ENCODE measurements at places on chromosomes 13 and 19.

GRCh38 chr13:110388108-110388943 is 81.2 kb downstream of the COL4A2 start:
- no peak for DNase-seq

DNA sequence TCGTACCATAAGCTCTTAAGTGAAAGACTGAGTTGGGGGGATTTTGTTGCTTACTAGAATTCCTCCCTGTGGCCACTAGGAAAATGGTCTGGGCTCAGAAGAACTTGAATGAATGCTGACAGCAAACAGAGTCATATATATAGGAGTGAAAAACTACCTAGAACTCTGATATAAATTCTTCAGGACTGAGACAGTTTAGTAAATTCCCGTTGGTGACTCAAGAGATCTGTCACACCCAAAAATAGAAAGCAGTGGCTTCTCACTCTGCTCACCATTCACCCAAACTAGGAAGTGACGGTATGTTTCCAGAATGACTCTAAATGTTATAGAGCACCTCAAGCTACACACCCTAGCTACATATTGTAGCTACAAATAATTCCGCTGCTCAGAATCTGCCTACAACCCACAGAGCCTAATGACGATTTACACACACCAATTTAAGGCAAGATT is 116.2 kb downstream of the TBC1D4 start:
- DNase-seq, result no peak

- DNase-seq, result no peak
Measured at GRCh38 chr13:33752597-33752996, 65.4 kb upstream of the RFC3 start.

GRCh38 chr13:67977066-67977465 is 746.9 kb upstream of the PCDH9 start:
- no peak for DNase-seq

DNA sequence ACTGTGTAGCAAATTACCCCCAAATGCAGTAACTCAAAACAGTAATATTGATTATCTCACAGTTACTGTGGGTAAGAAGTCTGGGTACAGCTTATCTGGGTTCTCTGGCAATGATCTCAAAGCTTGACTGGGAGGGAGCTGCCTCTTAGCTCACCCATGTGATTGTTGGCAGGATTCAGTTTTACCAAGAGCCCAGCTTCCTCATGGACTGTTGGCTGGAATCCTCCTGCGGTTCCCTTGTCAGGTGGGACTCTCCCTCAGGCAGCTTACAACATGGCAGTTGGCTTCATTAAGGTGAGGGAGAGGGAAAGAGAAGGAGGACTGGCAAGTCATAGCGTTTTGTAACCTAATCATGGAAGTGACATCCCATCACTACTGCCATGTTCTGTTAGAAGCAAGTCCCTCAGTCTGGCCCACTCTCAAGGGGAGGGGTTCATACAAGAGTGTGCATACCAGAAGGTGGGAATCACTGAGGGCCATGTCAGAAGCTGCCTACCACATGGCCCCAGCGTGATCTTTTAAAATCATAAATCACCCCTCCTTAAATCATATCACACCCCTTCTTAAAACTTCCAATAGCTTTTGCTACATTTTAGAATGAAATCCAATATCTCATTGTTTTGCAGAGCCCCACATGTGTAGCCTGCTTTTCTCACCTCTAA is 108.1 kb downstream of the OLFM4 start:
- no peak for DNase-seq

GRCh38 chr13:66681403-66681802 is 548.7 kb downstream of the PCDH9 start:
- no peak for DNase-seq

- no peak for DNase-seq
Measured at GRCh38 chr13:21717817-21718216, 46.9 kb downstream of the FGF9 start.

DNA sequence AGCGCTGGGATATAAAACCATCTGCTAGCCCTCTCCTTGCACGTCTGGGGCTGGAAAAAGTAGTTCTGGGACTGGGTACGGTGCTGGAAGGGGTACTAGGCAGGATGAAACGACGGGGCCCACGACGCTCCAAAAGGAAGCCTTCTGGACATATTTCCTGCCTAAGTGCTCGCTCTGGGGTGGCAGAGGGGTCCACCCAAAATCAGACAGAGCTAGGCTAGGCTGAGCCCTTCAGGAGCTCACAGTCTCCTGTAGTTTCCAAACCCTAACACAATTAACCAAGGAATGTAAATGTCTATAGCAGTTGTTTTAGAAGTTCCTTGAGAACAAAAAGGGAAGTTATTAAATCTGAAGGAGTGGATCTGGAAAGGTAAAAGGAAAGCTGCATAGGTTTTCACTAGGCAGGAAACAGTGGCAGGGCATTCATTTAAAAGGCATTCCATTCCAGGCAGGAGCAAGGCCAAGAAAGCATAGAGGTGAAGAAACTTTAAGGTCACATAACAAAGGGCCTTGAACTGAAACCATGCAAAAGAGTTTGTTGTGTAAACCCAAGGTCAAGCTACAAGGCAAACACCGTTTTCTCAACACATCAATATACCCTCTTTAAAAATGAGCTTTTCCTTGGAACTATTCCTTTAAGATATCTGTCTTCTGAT is 634 bp upstream of the DIAPH3 start:
- DNase-seq, result no peak

- no peak for DNase-seq
Measured at GRCh38 chr19:39047073-39047472, 14.7 kb upstream of the FBXO27 start.

DNA sequence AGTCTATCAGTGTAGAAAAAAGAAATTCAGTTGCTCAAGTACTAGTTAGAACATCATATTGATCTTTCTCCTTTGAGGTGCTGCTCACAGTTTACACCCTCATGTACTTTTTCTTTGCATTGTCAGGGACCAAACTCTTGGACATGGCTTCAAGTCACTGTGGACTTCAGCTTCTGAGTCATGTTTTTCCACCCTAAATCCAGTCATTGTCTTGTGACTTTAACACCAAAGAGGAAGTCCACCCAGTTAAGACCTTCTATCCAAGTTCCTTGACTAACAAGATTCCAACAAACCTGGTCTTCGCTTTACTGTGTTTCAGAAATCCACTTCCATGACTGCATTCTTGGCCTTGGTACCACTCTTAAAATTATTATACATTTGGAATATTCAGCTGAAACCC is 206.7 kb upstream of the ARGLU1 start:
- no peak for DNase-seq

GRCh38 chr13:36673838-36674326 is at the start of gene SERTM1:
Gene SERTM1, plus strand, starts transcription at chr13:36674020. Its CDS starts 21,059 bp downstream, at chr13:36695079.
- DNase-seq, result no peak

- no peak for DNase-seq
Measured at GRCh38 chr19:33512021-33512420, 9.6 kb downstream of the PEPD start.

- DNase-seq, result no peak
Measured at GRCh38 chr19:21694171-21694906, 73.0 kb downstream of the ZNF100 start.

- DNase-seq, result no peak
Measured at GRCh38 chr19:10861103-10861651, 10.2 kb upstream of the CARM1 start.

DNA sequence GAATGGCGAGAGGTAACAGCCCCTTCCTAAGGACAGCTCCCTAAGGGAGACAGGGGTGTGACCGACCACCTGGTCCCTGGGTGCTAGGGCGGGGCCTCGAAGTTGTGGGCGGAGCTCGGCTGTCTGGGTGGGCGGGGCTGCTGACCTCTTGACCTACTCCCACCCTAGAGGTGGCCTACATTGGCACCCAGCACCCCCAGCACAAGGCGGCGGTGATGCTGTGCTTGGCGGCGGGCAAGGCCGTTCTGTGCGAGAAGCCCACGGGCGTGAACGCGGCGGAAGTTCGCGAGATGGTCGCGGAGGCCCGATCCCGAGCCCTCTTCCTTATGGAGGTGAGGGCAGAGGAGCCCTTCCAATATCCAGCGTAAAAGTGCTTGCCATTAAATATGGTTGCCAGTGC is 2.4 kb downstream of the DHDH start:
- no peak for DNase-seq

DNA sequence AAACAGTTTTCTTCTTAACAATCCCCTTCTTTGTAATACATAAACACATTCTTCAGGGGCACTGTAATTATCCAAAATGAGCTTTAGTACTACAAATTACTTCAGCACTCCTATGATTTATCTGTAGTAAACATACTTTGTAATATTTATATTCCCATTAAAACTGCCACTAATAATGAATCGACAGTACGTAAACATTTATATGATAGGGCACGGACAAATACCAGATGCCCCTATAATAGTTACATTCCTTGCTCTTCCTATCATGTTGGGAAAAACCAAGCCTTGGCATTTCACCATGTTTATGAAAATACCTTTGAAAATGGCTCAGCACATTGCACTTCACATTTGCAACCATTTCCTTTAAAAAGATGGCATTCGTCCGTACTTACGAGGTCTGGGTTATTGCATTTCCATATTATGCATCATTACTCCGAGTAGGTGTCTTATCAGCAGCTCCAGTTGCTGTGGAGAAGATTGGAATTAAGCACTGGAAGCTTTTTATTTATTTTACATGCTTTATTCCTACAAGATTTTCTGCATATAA is 1043.4 kb downstream of the DIAPH3 start:
- DNase-seq, result no peak

DNA sequence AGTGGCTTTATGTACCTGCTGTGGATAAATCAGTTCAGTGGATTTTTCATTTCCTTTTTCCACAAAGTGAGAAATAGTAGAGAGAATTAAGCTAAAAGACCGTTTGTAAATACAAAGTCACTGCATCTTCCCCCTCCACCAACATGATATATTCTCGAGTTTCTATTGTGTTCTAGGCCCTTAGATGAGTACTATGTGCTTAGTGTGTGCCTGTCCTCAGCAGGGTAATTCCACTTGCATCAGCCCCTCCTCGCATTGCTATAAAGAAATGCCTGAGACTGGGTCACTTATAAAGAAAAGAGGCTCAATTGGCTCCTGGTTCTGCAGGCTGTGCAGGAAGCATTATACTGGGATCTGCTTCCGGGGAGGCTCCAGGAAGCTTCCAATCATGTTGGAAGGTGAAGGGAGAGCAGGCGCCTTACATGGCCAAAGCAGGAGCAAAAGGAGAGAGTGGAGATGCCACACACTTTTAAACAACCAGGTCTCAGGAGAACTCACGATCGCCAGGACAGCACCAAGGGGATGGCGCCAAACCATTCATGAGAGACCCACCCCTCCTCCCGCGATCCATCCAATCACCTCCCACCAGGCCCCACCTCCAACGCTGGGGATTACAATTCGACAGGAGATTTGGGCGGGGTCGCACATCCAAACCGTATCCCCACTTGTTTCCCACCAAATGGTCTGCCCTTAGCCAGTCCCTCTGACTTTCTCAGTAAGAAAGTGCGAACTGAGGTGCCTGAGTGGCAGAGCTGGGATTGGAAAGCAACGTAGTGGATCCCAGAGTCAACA is 102.3 kb upstream of the ABCC4 start:
- DNase-seq, result no peak

- DNase-seq, result no peak
Measured at GRCh38 chr13:49305792-49306425, 58.2 kb downstream of the CDADC1 start.

DNA sequence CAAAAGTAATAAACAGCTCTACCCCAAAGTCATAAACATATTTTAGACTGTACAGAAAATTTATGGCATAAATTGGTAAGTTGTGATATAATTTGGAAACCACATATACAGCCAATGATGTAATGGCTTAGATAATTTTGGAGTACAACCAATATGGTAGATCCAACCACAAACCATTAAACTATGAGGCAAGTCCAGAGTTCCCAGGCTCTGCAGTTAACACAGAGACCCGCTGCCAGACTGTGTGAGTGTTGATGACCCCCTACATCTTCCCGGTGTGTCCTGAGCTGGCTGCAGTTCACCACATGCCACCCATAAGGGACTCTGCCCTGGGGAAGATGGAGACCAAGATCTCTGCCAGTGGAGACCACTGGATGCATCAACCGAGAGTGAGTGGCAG is 9.9 kb upstream of the SERPINE3 start:
- no peak for DNase-seq

DNA sequence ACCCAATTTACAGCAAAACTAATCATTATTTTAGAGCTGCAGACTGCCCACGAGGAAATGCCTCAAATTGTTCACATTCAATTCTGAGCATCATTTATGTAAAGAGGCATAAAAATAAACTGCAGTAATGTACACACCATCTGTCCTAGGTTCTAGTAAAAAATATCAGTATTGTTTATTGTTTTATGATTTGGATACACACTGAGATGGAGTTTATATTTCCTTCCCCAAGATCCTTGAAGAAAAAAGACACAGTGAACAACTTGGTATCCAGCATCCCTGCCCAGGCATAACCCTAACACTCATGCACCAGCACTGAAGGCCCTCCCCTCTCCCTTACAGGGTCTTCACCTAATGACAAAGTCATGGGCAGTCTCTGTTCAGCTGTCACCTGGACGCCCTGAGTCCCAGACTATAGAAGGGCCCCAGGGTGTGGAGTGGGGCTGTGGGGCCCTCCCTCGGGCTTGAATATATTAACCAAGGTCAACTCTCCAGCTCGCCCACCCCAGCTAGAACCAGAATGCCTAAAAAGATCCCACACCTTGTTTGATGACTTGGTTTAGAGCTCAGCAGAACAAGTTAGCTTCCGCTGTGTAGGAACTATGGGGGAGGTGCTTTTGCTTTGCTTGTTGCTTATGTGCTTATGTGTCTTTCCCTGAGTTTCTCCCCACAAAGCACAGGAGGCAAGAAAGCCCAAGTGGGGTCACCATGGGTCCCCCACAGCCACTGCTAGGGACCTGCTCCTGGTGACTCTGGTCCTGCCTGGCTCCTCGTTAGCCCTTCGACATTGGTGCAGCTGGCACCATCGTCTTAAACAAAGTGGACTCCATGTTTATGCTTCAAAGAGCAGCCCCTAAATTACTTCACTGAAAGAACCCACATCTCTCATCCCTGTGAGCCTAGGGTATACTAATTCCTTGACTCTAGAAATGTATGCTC is 111.1 kb downstream of the COL4A1 start:
- DNase-seq, result no peak

DNA sequence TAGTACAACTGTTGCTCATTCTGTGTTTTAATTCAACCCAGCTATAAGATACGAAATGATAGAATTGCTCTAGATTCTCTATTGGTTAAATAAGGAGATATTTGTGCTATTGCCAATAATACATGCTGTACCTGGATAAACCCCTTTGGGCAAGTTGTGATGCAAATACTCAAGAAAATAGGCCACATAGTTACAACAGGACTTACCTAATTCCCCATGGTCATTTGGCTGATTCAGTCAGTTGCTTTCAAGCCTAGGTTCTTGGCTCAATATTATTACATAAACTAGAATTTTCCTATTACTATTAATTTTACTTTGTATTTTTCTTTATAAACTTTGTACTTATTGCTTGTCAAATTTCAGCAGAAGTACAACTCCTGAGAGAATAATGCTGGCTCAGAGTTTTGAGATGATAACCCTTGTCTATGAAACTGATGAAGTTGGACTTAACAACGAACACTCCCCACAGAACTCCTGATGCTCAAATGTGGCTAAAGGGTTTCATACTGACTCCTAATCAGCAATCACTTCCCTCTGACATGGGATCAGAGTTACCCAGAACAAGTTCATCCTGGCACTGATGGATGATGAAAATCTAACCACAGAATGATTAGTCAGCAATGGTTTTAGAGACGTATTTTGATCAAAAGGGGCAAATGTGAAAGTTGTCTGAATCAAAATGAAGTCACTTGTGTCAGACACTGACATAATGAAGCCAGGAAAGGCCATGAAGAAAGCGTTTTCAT is 221.1 kb downstream of the ITGBL1 start:
- DNase-seq, result no peak
